ENCODE measurements at places on chromosomes 11 and 22.

GRCh38 chr11:36487619-36488018 lies 22.5 kb downstream of the TRAF6 start:
- no peak for DNase-seq

DNA sequence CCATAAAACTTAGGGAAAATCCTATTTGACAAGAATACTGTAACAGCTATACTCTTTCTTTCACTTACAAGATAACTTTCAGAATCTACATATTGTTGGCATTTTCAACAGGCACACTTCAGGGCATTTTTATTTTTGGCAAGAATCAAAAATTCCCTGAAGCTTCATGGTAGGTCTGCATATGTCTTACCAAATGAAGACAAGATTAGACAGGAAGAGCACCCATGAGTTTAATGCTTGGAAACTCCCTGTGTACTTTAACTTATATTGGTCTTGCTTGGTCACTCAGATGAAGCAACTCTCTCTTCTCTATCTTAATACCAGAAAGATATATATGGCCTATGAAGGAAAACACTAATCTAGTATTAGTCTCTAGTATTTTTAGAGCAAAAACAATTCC lies 137.7 kb downstream of the ATG16L2 start:
- no peak for DNase-seq

DNA sequence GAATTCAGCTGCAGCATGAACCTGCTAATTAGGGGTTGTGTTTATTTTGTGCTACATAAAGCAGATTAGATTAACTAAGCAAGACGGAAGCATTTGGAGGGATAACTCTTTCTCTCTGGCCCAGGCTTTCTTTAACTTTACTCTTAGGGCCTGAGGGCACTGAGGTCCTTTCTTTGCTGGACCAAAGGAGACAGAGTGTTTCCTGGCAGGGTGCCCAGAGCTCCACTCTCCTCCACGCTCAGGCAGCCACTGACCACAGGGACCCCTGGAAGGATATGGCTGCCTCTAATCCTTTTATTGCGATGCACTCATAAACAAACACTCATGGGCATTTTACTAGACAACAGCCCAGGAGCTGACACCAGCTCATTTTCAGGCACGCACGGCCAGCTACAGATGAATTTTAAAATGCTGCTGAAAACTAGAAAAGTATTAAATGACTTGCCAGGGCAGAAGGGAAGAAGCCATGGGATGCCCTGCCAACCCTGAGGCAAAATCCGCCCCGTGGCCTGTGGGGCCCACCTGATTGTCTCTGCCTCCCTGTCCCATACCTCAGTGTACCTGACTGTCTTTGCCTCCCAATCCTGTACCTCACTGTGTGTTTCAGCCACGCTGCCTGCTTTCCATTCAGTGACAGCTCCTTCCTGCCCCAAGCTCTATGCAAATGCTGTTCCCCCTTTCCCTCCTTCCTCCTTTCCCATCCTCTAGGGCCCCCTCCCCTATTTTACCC lies 192.6 kb upstream of the NAV2 start:
- no peak for DNase-seq

DNA sequence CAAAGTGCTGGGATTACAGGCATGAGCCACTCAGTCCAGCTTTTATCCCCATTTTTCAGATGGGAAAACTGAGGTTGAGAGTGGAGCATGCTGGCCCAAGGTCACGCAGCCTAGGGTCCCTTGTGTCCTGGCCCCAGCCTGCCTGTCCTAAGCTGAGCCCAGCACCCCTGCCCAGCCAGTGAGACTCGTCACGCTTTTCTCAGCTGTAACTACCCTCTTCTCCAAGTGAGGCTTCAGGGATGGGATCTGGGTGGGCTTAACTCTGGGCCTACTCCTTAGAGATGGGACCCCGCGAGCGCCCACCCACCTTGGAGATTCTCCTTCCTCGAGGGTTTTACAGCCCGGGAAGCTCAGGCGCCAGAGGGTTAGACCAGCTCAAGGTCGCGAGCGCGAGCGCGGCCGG lies 390 bp upstream of the TMEM151A start:
- DNase-seq = no peak

DNA sequence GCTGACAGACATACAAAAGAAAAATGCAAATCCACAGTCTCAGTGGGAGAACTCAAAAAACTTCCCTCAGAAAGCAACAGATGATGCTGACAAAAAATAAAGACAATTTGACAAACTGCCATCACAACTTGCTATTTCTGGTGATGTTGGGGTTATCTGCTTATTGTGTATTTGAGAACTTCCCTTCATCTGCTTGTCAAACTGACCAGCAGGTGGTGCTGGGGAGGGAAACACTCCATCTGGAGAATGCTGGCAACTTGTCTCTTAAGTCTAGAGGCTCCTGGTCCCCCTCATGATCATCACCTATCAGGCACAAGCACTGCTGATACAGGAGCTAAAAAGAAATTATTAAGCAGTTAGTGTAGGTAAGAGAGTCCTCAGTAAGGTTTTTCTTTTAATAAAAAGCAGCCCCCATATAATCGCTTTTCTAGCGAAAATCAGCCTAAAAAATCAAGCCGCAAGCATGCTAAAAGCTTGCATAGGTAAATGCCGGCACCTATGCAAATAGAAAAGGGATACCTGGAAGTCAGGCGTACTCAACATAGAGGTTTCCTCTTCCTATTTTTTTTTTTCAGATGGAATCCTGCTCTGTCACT lies 9.8 kb upstream of the FAM111B start:
- peak; percentile 82 for DNase-seq

DNA sequence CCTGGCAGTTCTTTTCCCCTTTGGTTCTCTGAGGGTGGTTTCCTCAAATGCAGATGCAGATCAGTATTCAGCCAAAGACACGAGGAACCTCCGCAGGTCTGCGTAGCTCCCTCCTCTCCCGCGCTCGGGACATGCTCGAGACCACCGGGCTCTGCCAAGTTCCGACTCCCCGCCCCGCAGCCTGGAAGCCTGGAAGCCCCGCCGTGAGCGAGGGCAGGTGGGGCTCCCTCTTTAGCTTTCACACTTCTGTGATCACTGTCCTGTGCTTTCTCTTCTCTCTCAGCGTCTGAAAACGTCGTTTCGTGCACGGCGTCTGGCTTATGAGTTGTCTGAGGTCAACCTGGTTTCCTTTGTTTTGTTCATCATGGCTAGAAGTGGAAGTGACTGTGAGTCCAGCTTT lies 26.6 kb downstream of the ZBED4 start:
- DNase-seq = peak; percentile 30

DNA sequence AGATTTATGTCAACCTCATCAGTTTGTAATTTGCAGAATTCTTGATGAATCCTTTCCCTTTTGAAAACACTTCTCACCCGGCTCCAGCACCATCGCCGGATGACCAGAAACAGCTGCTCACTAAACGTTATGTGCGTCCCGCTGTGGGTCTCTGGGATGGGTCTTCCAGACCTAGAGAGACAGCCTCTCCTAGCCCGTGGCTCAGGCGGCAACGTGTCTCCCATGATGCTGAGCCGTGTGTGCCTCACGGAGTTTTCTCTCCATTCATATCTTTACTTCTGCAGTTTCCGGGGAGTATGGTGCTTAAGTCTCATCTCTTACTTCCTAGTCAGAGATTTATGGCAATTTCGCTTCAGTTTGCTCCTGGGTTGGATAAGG lies 25.0 kb upstream of the ACR start:
- no peak for DNase-seq

- peak; percentile 17 for DNase-seq
Measured at GRCh38 chr11:533586-534395, 1.6 kb downstream of the HRAS start.

- no peak for DNase-seq
Measured at GRCh38 chr22:44869196-44869595, 116.8 kb downstream of the ARHGAP8 start.

DNA sequence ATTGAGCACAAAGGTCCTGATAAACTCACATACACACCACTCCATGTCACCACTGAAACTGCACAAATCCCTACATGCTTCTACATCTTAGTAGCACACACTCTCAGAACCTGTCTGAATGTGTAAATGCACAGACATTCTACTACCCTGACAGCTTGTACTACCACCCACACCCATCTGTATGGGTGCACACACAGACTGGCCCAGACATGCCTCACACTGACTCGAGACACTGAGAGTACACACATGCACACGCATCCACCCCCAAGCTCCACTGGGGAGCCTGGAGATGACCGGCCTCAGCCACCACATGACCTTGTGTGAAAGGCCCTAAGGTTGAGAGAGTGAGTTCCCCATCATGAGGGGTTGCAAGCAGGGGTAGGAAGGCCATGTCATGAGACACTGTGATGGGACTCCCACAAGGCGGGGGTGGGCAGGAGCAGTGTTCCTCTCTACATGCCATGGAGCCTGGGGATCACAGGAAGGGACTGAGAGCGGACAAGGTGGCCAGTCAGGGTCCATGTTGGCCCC lies 28.1 kb downstream of the ARAP1 start:
- DNase-seq = no peak

DNA sequence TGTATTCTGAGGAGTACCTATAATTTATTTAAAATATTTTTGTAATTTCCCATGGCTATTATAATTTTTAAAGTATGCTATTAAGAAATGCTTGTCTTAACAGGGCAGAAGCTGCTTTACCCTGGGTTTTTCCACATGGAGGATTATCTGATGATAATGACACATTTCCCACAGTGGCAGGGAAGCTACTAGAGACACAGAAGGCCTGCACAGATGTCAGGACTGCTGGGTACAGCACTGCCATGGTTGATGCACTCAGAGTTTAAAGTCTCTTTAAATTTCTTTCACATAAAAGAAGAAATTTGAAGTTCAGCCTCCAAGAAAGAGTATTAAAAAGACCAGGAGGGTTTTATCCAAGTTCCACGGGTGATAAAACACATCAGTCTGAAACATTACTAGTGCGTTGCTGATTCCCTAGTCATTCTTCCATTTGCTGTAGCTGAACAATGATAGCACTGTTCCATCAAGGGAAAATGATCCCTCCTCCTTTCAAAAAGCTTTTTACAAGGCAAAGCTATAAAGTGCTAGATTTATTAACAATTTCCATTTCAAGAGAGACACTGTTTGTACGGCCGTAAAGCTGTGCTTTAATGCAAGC lies 363.0 kb downstream of the CNTN5 start:
- no peak for DNase-seq

DNA sequence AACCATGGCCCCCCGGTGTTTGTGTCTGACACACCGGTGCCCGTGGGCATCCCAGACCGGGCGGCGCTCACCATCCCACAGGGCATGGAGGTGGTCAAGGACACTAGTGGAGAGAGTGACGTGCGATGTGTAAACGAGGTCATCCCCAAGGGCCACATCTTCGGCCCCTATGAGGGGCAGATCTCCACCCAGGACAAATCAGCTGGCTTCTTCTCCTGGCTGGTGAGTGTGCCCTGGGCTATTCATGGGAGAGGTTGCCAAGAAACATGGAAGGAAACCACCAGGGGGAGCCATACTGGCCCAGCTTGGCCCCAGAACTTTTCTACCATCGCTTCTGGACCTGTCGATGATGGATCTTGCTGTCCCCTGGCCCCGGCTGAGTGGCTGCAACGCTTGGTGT lies 36.5 kb downstream of the PRDM11 start:
- no peak for DNase-seq

GRCh38 chr22:29374401-29374800 lies 14.0 kb downstream of the AP1B1 start:
- DNase-seq = no peak

DNA sequence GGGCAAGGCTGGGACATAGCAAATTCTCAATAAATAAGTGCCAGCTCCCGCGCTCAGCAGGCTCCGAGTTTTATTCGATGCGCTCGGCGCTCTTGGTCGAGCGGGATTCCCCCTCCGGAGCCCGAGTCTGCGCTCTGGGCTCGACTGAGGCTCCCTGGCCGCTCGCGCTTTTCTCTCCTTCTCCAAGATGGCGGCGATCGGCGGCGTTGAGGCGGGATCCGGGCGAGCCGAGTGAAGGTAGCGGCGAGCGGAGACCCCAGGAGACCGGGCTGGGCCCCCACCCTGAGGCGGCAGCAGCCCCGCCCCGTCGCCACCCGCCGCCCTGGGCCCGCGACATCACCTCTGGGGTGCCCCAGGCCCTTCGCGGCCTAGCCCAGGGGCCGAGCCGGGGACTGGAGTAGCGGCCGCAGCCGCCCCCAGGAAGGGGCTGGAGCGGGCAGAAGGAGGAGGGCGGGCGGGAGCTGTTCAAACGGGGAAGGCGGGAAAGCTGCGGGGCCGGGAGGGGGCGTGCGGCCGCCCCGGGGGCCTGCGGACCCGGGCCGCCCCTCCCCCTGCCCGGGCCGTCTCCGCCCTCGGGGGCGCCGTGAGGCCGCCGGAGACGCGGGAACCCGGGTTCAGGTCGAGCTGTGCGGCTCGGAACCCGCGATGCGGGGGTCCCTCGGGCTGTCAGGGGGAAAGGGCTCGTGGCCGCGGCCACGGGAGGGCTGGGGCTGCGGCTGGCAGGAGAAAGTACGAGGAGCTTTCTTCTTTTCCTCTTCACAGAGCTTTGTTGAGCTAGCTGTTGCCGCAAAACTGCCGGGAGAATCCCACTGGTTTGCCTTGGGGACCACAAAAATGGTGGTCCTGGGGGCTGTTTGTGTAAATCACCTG lies at the start of gene HMGXB4:
HMGXB4 (plus strand) TSS at position 173 of the 870 bp plus-strand sequence. CDS start 4,898 bp downstream, outside the sequence.
- DNase-seq = peak; percentile 90

GRCh38 chr11:90737444-90738050 lies 514.7 kb upstream of the CHORDC1 start:
- DNase-seq = no peak

DNA sequence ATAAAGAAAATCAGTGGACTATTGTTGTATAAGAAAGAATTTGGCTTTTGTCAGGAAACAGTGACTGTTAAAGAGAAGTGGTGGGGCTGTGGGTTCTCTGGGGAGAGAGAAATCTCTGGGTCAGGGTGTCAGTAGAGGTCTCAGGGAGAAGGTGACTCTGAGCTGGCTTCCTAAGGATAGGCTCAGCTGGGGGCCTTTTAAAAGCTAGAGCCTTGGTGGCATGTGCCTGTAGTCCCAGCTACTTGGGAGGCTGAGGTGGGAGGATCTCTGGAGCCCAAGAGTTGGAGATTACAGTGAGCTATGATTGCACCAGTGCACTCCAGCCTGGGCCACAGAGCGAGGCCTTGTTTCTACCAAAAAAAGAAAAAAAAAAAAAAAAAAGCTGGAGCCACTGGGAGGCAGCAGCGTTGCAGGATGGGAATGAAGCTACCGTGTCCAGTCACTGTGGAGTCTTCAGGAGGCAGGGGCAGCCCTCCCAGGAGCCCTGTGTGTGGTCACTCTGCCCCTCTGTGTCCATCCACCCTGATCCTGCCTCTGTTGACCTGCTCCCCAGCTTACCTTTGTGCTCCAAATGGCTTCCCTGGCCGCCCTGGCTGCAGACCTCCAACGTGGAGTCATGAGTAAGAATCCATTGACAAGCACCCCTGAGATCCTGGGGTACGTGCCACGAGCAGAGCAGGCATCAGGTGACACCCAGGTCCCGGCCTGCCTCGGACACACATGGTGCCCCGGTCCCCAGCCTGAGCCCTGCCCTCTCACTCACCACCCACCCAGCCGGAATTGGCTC lies 5.4 kb upstream of the MIF start:
- no peak for DNase-seq
